Stimulated activated CD4-positive, alpha-beta T cell treated with anti-CD3 and anti-CD28 coated beads, Interleukin-1b, Interleukin-23, amount 100 ng/mL, for 48 hours (primary cell): ENCODE measurements at places on chromosomes 11 and 22.

DNA sequence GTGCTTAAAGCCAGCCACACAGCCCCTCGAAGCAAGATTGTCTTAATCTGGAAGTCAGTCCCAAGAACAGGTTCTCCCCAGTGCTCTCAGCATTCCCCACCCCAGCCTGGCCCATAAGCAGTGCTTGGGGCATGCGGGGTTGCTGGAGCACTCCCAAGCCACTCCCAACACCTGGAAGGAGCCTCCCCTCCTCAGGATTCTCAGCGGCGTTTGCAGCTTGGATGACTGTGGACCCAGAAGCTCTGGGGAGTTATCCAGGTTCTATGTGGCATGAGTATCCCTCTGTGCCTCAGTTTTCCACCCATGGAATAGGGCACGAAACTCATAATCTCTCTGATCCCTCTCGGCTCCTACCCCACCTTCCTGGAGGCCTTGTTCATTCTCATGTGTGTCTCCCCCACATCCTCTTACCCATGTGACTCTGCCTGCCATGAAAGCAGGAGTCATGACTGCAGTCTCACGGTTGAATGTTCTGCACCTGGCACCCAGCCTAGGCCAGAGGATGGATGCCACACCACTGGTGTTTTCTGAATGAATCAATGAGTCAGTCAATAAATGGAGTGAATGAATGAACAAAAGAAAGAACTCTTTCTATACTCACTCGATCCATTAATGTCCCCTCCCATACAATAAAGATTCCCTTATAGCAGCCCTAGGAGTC is 33.4 kb upstream of the WNT7B start:
- no peak for DNase-seq

GRCh38 chr11:112966561-112966960 is 5.3 kb downstream of the NCAM1 start:
- DNase-seq: no peak

DNA sequence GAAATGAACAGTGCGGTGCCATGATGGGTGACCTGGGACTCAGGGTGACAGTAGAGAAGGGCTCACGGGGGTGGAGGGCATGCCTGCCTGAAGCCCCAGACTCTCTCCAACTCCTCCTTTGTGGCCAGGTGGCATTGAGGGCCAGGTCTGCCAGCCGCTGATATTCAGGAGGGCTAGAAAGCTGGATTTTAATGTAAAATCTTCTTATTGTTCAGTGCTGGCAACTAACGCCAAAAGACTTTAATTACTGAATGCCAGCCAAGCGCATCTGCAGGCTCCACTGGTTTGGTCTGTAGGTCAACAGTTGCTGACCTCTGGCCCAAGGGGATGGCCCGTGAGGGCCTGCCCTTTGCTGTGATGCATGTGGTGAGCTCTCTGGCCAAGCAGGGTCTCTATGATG is 10.3 kb downstream of the MRGPRG start:
- no peak for DNase-seq

DNA sequence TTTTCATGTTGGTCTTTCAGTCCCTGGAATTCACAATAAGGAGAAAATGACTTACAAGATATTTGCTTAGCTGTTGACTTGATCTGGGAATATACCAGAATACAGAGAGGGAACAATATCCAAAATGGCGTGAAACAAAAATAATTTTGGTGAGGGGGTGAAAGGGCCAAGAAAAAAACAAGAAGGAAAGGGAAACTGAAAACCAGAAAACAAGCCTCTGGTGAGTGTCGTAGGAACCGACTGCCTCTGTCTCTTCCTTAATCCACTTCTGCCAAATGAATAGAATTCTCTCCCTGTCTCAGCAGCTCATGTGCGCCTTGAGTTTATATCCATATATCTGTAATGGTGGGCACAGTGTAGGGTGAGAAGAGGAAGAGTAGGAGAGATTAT is 367.6 kb downstream of the ETS1 start:
- no peak for DNase-seq

DNA sequence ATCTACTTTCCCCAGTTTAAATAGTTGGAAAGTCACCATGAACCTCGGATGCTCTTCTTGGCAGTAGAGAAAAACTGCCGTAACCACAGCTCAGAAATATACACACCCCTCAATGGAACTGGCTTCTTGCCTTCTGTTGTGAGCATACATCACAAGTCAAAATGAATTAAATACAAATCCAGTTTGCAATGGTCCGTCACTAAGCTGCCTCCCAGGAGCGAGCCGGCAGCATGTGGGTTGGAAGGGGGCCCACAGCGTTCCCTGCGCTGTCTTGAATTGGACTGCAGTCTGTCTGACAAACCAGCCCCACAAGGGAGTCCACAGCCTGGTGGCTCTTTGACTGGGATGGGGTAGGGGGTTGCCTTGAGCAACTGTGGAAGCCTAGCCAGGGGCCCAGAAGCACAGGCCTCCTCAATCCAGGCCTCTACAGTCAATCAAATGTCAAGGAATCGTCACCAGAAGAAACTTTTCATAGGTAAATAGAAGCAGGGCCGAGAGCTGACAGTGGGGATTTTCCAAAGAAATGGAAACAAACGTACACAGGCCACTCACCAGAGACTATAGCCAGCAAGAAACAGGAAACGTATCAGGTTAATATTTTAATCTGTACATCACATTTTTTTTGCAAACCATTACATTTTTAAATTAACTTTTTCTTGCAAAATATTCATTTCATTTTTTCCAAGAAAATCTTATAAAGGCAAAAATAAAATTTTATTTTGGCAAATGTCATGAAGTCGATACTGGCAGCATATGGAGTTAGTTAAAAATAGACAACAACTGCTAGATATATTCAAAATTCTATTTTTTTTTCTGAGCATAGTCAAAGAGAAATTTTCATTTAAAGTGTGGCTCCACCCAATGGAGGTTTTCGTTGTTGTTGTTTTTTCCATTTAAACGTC is 38.5 kb downstream of the C11orf58 start:
- no peak for DNase-seq
